ENCODE measurements at places on chromosomes 3 and 15.

GRCh38 chr15:80105595-80105994, 46.1 kb downstream of the ZFAND6 start:
- DNase-seq, result no peak

- no peak for DNase-seq
Measured at GRCh38 chr15:37517191-37517895, 417.0 kb upstream of the MEIS2 start.

DNA sequence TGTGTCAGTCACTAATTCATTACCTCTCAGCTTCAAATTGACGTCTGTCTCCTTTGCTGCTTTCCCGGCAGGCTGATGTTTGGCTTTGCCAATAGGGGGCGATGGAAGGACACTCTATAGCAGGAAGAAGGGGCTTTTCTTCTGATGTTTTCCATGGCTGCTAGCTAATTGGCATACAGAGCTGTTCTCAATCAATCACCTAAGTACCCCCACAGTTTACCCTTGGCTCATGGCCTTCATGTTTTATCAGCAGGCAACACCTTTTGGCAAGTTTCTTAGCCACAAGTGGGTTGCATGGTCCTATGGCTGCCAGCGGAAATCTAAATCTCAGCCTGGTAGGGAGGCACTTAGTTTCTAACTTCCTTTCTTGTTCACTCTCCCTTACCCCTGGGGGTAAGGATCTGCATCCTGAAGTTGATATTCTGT, 45.0 kb downstream of the ESYT3 start:
- DNase-seq, result peak; percentile 60

DNA sequence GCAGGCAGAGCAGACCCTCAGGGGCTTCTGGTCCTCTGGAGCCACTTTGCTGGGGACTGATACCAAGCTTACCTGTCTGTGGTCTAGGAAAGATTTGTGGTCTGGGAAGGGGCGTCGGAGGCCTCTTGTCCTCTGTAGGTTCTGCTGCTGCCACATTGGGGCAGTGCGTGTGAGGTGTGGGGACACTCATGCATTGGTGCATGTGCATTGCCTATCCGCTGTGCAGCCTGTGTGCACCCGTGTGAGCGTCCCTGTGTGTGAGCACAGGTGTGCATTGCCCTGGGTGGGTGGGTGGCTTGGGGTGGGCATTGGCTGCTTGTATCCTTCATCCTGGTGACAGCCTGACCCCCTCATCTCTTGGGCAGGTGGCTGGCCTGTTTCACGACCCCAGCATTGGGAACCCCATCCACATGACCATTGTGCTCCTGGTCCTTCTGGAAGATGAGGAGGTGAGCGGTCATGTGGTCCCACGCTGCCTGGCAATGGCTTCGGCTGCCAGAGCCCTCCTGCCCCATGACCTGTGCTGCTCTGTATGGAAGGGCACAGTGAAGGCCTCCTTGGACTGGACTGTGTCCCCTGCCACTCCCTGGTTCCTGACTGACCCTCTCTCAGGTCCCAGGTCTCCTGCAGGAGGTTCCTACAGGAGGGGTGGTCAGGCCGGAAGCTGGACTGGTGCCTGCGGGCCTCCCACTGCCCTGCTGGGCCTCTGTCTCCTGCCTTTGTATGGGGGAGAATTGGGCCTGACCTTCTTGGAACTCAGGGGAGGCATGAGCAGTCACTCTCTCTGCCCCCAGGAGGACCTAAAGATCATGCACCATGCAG, 41.5 kb downstream of the SAXO2 start:
- no peak for DNase-seq

GRCh38 chr3:178343433-178344038, 192.7 kb upstream of the KCNMB2 start:
- no peak for DNase-seq

Measured in neural crest cell (in vitro differentiated cells).